ENCODE measurements at places on chromosomes 7 and 10.

DNA sequence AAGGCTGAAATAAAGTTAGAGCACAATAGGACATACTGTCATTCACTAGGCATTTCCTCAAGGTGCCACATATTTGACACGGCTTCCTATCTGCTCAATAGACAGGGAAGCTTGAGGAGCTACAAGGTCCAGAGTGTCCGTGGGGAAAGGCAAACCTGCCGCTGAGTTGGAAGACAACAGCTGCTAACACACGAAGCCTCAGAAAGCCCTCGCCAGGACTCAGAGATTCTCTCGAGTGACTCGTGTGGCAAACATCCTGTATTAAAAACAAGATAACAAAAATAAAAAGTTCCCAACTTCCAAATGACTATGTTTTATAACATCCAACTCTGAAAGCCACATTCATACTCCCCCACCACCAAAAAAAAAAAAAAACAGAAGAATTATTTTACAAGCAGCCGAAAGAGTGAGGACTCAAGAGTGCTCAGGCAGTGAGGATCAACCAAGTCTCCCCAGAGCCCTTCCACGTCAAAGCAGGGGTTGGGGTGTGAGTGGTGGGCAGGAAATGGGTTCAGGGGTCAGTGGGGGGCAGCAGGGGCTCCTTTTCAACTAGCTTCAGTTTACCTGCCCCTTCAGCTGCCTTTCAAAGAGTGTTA is 67.6 kb downstream of the STK17A start:
- DNase-seq, result no peak

DNA sequence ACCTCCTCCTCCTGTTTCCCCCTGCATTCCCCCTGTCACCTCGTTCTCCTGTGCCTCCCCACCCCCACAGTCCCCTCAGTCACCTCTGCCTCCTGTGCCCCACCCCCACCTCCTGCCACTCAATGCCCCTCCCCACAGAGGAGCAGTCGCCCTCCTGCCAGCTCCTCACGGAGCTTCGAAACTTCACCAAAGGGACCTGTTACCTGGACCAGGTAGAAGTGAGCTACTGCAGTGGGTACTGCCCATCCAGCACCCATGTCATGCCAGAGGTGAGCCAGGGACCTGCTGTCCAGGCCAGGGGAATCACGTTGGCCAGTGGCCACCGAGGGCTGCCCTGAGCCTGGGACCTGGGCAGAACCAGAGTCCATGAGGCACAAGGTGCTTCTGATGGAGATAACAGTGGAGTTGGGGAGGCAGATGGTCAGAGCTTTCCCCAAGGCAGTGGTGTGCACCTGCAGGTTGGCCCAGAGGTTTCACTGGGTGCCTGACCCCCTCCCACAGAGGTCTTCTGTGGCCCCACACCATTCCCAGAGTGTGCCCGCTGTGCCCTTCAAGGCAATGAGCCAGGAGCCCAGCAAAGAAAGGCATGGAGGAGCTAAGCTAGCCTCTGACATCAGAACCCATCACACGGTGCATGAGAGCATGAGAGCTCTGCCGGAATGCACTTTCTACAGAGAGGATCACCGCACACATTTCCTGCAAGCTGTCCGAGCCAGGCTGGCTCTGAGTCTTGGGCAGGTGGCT is 7.0 kb upstream of the ZNF862 start:
- no peak for DNase-seq

- DNase-seq, result no peak
Measured at GRCh38 chr7:43302773-43303460, 190.5 kb downstream of the HECW1 start.

- no peak for DNase-seq
Measured at GRCh38 chr10:116015583-116016333, 257.2 kb downstream of the GFRA1 start.

DNA sequence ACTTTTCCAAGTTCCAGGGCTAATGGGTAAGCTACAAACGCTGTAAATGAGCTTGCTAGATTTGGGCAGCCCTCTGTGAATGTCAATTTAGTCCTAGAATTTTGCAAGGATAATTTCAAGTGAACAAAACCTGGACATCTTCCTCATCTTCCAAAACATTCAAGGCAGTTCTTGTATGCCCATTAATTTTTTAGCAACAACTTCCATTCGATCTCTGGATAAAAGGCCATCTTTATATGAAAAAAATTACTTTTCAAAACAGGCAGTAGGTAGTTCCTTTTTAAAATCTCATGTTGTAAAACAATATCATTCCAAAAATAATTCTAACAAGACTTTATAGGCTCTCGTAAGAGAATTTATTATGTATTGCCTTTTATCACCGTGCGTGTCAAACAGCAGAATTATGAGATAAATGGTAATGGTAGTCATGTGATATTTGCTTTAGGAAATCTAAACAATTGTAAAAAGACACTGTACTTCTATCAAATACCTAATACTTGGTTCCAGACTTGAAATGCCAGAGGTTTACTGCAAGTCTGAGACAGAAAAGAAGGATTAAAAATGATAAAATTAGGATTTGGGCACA is 143.7 kb upstream of the NRP1 start:
- no peak for DNase-seq

GRCh38 chr7:142409471-142409870 is 151.6 kb upstream of the PRSS58 start:
- DNase-seq, result no peak

DNA sequence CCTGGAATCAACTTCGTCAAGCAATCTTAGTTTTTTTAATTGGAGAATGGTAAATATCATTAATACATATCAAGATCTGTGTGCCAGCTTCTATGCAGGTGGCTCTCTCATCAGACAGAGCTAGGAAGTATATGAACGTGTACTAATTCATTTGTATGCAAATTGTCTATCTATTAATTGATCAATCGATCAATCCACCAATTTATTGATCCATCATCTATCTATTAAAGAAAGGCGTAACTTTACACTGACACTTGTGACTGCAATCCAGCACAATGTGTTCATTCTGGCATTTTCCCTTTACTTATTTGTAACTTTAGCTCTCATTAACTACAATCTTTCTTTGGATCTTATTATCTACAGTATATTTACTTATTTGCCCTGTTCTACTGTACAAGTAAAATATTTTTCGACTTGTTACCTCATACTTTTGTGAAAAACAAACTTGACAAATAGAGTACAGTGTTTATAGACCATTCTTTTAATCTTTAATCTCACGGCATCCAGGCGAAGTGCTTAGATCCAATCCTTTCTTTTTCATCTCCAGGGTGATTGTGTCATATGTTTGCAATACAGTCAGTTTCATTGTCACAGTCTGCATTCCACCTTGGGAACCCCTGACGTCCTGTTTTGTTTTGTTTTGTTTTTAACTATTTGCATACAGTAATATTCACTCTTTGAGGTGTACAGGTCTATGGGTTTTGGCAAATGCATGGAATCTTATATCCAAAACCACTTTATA is 22.0 kb upstream of the GHRHR start:
- DNase-seq, result no peak

GRCh38 chr7:103605640-103606039 is 159.6 kb upstream of the SLC26A5 start:
- no peak for DNase-seq

- no peak for DNase-seq
Measured at GRCh38 chr7:2710286-2710655, 22.3 kb downstream of the AMZ1 start.

DNA sequence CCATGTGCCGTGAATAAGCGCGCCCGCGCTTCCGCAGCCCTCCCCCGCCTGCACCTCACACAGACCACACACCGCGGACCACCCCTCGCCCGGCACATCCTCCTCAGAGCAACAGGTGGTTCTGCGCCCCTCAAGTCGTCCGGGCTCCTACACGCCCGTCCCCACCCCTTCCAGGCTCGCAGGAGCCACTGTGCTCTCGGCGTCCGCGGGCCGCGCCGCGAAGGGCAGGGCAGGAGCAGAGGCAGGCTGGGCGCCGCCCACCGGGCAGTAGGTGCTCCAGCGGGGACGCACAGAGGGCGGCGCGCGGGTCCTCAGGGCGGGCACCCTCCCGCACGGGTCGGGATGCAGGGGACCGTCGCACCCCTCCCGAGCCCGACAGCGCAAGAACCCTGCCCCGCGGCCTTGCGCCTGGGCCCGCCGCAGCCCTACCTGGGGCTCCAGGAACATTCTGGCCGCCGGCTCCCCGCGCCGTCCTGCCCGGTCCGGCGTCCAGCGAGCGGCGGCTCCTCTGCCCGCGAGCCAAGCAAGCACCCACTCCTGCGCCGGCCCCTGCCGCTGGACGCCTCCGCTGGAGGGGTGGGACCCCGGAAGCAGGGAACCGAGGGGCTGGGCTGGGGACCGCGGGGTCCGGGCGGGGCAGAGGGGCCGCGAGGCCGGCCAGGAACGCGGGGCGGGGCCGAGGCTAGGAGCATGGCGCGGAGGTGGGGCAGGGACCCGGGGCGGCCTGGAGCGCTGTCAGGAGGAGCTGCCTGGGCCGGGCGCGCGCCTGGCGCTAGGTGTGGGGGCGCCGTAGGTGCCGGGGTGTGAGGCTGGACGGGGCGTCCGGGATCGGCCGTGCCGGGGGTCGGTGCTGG is 37.4 kb downstream of the RASGEF1A start:
- no peak for DNase-seq

GRCh38 chr7:103887853-103888602 is 101.4 kb downstream of the RELN start:
- DNase-seq, result no peak

DNA sequence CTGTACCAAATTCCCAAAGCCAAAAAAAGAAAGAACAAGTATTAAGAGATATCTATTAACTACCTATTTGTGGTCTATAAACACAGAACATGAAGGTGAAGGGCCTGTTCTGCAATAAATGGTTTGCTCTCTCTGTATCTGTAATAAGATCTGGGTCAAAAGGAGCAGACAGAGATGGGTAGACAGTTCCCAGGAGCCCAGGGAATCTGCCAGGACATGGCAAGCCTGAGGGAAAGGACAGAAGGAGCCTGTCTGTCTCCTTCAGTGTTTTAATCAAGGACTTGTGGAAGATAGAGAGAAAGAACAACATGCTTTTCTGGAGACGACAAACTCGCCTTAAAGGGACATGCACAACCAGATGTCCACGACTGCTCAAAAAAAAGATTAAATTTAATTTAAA is 165.7 kb downstream of the ELMO1 start:
- DNase-seq, result no peak

Measured in stimulated activated CD8-positive, alpha-beta memory T cell treated with anti-CD3 and anti-CD28 coated beads, Interleukin-2, amount 100 ng/mL, for 1 hour (primary cell).